ENCODE measurements at places on chromosomes 2 and 18.

DNA sequence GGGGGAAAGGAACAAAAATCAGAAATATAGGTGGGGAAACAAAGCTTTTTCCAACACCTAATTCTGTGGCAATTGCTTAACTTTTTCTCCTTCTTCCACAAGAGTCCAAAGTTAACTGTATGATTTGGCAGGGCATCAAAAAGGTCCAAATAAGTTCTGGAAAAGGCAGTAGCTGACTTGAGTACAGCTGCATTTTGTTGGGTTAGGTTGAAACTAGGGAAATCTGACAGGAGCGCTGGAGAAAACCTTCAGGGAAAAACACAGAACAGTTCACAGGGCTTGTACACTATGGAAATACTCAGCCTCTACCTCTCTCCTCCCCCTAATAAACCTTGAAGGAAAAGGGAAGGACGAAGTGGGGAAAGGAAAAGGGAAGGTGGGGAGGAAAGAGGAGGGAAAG lies 438.6 kb downstream of the ZEB2 start:
- DNase-seq = no peak

DNA sequence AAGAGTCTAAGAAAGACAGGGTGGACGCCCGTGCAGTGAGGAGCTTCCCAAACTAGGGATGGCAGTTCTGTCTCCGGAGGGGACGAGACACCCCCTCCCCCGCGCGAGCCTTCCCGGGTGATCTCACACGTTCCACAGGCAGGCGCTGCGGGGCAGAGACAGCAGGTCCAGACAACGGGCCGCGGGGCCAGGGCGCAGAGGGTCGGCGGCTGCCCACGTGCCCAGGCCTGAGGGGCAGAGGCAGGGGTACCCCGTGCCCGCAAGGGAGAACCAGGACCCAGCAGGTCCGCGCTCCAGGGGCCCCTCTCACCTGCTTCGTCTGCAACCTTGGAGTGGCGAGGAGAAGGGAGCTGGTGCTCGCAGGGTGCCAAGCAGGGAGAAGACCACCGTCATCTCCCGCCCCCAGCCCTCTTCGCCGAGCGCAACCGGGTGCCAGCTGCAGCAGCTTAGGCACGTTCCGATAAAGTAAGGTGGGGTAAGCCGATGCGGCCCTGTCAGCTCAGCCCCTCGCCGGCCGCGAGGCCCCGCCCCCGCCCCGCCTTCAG lies at the start of gene GPR155:
Gene GPR155, minus strand, starts transcription at position 467 of the 545 bp plus-strand sequence. CDS start 5,073 bp downstream, outside the sequence.
- no peak for DNase-seq

GRCh38 chr2:132804051-132804450 lies 134.0 kb upstream of the LYPD1 start:
- DNase-seq = no peak

DNA sequence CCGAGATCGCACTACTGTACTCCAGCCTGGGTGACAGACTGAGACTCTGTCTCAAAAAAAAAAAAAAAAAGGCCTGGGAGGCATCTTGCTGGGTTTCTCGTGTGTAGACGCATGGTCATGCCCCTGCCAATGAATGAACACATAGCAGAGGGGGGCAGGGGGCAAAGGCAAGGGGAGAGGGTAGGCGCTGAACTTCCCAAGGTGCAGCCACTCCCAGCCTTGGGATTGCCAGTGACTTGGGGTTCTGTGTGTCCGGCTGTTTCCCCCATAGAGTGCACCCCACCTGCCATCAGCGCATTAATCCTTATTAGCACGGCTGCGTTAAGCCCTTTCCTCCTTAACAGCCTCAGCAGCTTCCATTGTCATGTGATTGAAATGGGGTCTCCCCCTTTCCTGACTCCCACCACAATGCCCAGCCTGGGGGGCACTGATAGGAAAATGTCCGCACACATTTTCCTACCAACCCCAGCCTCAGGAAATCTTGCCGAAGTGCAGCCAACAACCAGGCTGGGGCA lies 225.8 kb downstream of the CELF4 start:
- DNase-seq = no peak

- peak; percentile 14 for DNase-seq
Observed at GRCh38 chr2:147331790-147332419, 512.9 kb upstream of the ACVR2A start.

DNA sequence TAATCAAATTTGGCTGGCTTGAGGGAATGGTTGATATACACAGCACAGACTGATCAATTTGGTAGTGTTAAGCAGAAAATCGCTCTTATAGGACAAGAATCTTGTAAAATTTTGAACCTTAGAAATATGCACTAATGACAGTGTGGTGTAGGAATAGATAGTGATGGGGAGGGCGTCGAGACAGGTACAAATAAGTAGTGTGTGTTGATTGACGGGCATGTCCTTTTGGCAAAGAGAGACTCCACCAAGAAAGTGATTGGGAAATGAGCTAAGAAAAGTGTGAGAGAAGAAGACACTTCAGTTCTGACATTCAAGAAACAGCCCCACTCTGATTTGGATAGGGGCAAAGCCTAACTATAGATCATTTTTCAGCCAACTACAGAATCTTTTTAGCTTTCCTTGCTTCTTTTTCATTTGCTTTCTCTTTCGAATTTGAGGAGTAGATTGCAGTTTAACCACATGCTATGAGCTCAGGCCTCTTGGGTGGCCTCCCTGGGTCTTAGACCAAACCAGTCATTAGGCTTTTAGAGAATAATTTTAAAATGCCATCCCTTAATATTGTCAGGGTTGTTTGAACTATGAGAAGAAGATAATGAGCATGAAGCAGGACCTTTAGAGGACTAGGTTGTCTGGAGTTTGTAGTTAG lies 127.1 kb downstream of the CERS6 start:
- no peak for DNase-seq

GRCh38 chr18:45462179-45462578 lies 153.1 kb upstream of the SLC14A2 start:
- DNase-seq = no peak

DNA sequence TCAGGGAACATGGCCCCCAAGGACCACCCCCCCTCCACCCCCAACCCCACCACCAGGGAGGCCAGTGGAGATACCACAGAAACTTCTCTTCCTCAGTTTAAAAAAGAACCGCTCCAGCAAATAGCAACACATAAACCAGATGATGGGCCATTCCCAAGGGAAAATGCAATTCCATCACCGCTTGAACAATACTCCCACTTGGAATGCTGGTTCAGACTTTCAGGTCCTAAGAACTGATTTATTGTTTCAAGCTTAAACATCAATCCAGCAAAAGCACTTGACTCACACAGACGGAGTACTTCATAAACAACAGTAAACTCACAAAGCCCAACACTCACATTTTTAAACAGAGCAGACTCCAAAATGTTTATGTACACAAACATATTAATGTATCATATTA lies 6.9 kb downstream of the HDAC4 start:
- no peak for DNase-seq

- DNase-seq = no peak
Observed at GRCh38 chr2:60053791-60054190, 499.7 kb downstream of the BCL11A start.

- no peak for DNase-seq
Observed at GRCh38 chr2:204608237-204608939, 63.1 kb downstream of the PARD3B start.

- DNase-seq = no peak
Observed at GRCh38 chr2:168089200-168089599, 158.2 kb downstream of the STK39 start.

DNA sequence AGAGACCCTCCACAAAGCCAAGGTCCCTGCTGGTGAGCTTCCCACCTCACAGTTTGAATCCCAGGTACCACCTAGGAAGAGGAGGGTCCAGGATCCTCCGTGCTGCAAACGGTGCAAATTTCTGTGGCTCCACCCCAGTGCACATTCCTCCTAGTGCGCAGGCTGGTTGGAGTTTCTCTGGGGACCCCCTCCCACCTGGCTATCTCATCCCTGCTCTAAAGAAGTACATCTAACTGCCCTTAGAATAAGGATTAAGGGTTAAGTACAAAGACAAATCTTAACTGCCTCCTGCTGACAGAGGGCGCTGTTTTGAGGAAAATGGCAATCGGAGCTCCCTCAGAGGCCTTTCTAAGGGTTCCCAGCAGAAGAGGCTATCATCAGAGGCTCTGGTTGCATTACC lies 109.6 kb upstream of the FSIP2 start:
- DNase-seq = no peak

DNA sequence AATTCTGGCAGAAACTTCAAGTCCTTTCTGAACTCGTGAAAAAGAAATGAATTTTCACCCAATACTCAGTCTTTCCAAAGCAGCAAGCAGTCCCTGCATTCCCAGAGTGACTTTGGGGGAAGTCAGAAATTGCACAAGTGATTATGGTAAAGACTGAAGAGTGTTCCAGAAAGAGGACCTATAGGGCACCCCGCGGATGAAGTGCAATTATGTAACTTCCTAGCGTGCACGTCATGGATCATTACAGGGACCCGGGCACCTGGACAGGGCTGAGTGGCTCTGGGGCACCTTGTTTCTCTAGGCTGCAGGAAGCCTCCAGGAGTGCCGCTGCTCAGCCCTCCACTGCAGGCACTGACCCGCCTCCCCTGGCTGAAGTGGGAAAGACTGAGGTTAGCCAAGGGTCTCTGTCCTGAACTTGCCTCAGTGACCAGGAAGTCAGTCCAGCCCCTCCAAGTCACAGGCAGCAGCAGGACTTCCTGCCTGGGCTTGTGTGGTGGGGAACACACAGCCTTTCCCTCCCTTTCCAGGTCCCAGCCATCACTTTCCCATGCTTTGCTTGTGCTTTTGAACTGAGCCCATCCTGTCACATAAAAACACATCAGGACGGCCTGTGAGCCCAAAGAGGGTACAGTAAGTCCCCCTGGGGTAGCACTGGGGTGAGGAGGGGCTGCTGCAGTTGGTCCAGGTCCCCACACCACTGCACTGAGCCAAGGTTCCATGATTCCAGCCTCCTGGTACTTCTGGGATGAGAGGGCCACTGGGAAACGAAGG lies 19.8 kb downstream of the TMEM185B start:
- no peak for DNase-seq

GRCh38 chr2:126823951-126824350 lies 74.7 kb upstream of the TEX51 start:
- no peak for DNase-seq

GRCh38 chr2:112092286-112093041 lies 37.4 kb downstream of the TMEM87B start:
- DNase-seq = no peak

GRCh38 chr2:134206031-134206430 lies 47.8 kb upstream of the MGAT5 start:
- no peak for DNase-seq

DNA sequence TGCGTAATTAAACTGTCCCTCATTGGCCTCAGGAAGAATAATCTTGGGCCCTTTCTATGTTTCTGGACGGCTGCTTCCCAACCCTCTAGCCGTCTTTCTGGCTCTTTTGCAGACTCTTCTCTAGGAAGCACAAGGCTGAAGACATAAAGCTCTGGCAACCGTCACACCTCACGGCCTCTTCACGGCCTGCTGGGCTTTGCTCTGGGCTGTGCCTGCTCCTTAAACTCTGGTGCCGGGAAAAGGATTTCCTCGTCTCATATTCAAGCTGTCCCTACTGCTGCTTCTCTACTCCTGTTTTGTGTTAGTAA lies 36.0 kb upstream of the WIPF1 start:
- no peak for DNase-seq

DNA sequence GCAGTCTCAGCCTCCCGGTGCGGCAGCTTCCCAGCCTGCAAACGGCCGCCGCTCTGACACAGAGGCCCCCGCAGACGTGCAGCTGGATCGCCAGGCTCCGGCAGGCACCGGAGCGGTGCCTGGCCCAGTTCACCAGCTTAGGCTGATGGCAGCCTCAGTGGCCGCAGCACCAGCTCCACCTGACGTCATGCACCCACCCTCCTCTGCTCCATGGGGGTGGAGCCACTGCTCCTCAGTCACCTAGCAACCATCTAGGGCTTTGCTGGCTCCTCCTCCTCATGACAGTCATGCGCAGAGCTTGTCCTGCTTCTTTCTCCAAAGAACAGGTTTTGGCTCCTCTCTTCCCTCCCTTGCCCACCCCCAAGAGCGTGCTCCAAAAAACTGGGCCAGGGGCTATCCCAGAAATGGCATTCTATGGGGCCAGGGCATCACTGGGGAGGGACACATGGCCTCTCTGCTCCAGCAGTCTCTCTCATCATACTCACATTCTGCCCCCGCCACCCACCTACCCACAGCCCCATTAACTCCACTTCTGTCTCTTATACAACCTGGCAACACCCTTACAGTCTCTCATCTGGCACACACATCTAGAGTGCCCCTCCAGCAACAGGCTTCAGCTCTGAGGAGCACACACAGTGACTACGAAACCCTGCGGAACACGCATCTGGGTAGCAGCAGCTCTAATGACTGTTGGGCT lies 5.5 kb downstream of the DCTN1 start:
- DNase-seq = no peak

DNA sequence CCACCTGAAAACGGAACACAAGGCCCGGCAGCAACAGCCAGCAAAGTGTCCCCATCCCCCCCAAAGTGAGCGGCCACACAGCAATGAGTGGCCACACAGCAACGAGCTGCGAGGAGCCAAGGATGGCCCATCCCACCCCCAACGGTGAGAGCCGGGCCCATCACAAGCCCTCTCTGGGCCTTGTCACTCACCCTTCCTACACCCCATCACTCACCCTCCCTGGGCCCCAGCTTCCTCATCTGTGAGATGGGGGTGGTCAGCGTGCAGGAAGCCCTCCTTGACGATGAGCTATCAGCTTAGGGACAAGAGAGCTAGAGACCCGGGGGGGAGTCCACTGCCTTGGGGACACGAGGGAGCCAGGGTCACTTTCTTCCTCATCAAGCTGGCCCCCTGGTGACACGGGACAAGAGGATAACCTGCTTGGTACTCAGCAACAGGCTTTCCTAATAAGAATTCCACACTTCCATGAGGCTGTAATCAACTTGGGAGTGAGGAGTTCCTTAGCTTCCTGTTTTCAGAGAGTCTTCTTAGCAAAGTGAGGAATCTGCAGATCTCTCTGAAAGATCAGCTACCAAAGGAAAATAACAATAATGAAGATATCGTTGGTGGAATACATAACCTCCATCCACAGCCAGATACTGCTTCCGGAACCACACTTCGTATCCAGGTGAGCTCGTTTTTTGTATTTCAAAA lies 92.8 kb downstream of the HDAC4 start:
- no peak for DNase-seq

- DNase-seq = no peak
Observed at GRCh38 chr2:25308599-25308998, 33.1 kb downstream of the DNMT3A start.
